Activated T-cell treated with anti-CD3 and anti-CD28 coated beads for 1 hour (primary cell): ENCODE measurements at places on chromosomes 12 and 14.

DNA sequence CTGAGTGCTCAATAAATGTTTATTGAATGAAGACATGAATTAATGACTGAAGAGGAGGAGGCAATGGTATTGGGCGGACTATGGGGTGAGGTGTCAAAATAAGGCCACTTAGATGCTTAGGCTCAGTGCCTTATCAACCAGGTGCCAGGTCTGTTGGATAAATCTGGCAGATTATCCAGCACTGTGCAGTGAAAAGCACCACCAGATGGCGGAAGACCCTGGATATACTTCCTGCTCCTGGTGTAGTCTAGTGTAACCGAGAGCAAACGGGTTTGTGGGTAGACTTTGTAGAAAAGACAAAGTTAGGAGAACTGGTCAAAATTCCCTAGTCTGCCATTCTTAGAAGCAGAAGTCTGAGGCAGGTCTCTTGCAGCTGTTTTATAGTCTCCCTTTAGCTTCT, 306.3 kb downstream of the ATP23 start:
- no peak for DNase-seq

GRCh38 chr14:65072256-65072655, 30.1 kb downstream of the MAX start:
- no peak for DNase-seq

DNA sequence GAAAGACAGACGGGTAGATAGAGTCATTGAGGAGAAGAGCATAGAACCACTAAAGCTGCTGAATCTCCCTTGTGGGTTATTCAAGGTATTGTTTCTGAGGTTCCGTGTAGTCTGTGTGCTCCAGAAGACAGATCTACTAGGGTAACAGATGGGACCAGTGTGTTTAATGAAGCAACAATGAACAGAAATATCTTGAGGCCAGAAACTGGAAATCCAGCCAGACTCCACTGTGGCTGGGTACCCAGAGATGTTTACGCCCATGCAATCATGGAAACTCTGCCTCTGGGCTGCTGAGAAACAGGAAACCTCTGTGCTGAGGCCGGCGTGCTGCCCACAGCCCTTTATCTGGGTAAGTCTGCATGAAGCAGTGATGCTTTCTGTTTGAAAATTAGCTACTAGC, 8.3 kb downstream of the PROX2 start:
- peak; percentile 34 for DNase-seq

GRCh38 chr12:6362403-6362802, 13.0 kb downstream of the SCNN1A start:
- no peak for DNase-seq
